ENCODE measurements at places on chromosomes 1 and 21. TPM values are rescaled to one million over a fixed set of nuclear protein-coding genes. Genes with fewer than 3 reads are reported as not detected.

DNA sequence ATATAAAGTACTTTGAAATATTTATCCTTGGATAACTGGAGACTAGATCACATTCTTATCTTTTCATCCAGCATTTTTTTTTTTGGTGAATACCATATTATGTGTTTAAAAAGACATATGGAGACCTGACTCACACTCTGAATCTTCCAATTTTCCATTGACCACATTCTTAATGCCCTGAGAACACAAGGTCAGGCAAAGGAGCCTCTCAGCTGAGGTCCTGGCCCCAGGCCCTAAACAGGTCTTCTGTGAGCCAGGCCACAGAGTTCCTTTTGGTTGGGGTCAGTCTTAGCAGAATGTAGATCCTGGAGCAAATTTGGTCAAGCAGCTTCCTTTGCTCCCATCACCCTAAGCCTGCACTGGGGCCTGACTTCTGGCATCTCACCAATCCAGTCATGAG, 390.1 kb upstream of the ST6GALNAC5 start:
- no peaks in the 10 kb centered on the region for H3K4me1 ChIP-seq

DNA sequence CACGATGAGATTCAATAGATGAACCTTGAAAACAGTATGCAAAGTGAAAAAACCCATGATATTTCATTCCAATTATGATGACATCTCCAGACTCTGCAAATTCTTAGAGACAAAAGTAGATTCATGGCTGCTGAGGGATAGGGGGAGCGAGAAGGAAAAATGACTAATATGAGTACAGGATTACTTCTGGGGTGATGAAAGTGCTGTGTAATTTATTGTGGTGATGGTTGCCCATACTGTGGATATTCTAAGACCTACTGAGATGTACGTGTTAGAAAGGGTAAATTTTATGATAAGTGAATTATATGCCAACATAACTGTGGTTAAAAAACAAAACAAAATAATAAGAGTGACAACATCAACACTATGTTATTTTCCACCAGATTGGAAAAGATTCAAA, 18.9 kb upstream of the RGS7 start:
- H3K4me1 ChIP-seq: no peaks in the 10 kb centered on the region
- no peaks in the 10 kb centered on the region for H3K27me3 ChIP-seq
- H3K36me3 ChIP-seq: no peaks in the 10 kb centered on the region
- no peak overlapping the region for H3K4me3 ChIP-seq
- no peak for DNase-seq

DNA sequence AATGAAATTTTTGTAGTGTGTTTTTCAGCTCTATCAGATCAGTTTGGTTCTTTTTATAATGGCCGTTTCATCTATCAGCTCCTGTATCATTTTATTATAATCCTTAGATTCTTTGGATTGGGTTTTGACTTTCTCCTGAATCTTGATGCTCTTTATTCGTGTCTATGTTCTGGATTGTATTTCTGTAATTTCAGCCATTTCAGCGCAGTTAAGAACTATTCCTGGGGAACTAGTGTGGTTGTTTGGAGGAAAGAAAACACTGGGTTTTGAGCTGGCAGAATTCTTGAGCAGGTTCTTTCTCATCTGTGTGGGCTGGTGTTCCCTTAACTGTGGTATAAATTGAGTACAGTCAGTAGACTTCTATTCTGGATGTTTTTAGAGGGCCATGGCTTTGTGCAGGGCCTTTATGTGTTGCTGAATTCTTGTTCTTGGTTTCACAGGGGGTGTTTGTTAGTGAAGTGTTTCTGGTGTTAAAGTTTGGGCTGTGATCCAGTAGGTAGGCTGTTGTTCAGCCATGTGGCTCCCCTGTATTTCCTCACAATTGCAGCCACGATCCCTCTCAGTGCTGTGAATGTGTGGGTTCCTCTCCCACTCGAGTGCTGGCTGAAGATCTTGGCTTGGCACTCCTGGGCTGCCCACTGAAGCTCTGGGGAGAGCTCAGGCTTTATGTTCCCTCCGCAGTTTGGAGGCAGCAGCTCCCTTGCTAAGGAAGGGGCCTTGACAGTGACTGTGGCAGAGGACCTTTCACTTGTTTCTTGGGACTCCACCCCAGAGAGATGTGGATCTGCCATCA, 56.0 kb upstream of the CCDC190 start:
- H3K27ac ChIP-seq: no peak overlapping the region
- H3K4me3 ChIP-seq: no peak overlapping the region
- DNase-seq: no peak
- H3K4me1 ChIP-seq: no peaks in the 10 kb centered on the region

GRCh38 chr1:210022044-210022443, 84.0 kb downstream of the SYT14 start:
- H3K4me3 ChIP-seq: no peak overlapping the region
- no peaks in the 10 kb centered on the region for H3K27me3 ChIP-seq
- H3K27ac ChIP-seq: no peak overlapping the region
- no peak for DNase-seq
- no peaks in the 10 kb centered on the region for H3K36me3 ChIP-seq
- no peaks in the 10 kb centered on the region for H3K4me1 ChIP-seq

DNA sequence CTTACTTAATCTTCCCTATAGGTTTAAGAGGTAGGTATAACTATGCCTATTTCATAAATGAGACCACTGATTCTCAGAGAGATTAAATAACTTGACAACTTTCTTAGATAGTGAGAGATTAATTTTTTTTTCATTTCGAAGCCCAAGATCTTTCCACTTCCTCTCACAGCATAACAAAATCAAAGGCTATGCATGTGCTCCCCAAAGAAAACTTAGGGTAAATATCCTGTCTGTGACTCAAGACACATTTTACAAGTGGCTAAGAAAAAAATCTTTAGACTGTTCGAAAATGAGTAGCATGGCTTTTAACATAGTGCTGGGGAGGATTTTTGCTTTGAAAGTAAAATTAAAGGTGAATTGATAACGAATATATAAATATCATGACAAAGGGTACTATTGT, 8.2 kb upstream of the C1orf141 start:
- DNase-seq: no peak
- no peaks in the 10 kb centered on the region for H3K36me3 ChIP-seq
- H3K4me1 ChIP-seq: peaks cover 22% of the 10 kb centered on the region
- peak overlapping the region; percentile 57 for H3K27ac ChIP-seq
- H3K27me3 ChIP-seq: peaks cover 3% of the 10 kb centered on the region
- H3K4me3 ChIP-seq: peak overlapping the region; percentile 13

- H3K4me3 ChIP-seq: no peak overlapping the region
- H3K4me1 ChIP-seq: peaks cover 3% of the 10 kb centered on the region
- peaks cover 24% of the 10 kb centered on the region for H3K36me3 ChIP-seq
- H3K27ac ChIP-seq: no peak overlapping the region
- peaks cover 5% of the 10 kb centered on the region for H3K27me3 ChIP-seq
These were observed 99.1 kb downstream of the NIBAN1 start for GRCh38 chr1:184875218-184875617.

DNA sequence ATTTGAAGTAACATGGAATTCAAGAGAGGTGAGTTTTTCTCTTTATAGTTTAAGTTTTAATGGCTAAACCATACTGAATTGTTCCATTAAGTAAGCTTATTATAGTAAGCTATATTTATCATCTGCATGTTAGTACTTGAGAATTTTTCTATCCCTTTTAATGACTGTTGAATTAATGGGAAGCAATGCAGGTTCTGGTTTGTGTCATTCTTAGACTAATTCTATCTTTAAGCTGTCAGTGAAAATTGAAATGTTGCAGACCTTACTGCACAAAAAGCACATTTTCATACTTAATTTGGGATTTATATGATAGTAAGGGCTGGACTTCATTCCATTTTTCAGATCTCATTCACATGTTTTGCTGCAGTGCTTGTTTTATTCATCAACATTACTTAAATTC, 25.9 kb downstream of the SRSF11 start:
- H3K27me3 ChIP-seq: no peaks in the 10 kb centered on the region
- peaks cover 79% of the 10 kb centered on the region for H3K36me3 ChIP-seq
- no peak for DNase-seq
- peaks cover 28% of the 10 kb centered on the region for H3K4me1 ChIP-seq
- H3K4me3 ChIP-seq: no peak overlapping the region
- peak overlapping the region; percentile 51 for H3K27ac ChIP-seq

DNA sequence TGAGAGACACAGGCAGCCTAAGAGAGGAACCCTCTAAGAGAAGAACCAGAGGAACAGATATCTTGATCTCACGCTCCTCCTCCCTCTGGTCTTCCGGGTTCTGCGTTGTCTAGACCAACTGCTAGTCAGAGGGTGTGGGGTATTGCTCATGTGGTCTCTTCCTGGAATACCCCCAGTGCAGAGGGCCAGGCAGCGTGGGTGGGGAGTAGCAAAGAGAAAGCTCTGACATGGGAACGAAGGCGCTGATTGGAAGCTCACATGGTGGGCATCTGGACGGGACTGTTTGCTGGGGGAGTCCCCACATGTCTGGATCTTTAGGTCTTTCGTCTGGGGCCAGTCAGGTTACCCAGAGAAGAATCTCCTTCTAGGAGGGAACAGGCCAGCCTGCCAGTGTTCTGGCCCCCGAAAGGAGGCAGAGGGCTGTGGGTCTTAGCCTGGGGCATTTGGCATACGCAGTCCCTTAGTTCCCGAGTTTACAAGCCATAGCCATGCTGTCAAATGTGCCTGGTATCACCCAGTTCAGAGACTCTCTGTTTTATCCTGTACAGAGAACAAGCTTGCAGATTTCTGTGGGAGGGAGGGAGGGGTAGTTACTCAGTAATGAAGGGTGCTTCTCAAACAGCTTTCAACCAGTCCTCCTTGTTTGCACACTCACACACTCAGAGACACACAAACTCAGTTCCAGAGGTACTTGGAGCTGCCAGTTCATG, 18.3 kb upstream of the IL6R start:
- H3K27me3 ChIP-seq: no peaks in the 10 kb centered on the region
- peak overlapping the region; percentile 78 for H3K4me3 ChIP-seq
- no peaks in the 10 kb centered on the region for H3K36me3 ChIP-seq
- DNase-seq: peak; percentile 86

- DNase-seq: no peak
- H3K27ac ChIP-seq: no peak overlapping the region
These were observed 119.8 kb downstream of the CYYR1 start for GRCh38 chr21:26453267-26453666.

DNA sequence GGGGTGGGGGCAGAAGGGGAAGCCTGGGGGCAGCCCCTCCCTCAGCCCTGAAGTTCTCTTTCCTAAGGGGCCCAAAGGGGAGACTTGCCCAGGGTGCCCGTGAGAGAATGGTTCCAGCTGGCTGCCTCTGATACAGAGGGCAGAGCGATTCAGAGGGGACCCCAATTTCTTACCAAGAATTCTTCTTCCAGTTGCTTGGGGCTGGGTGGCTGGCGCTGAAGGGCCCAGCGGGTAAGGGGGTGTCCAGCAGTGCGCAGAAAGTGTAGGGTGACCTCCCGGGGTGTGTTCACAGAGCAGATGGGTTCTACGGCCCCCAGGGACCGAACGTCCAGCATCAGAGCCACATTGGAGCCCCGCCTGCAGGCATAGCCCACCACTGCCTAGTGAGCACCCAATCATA, 2.5 kb downstream of the PTPN7 start:
- peaks cover 71% of the 10 kb centered on the region for H3K36me3 ChIP-seq
- H3K27ac ChIP-seq: peak overlapping the region; percentile 76
- peak overlapping the region; percentile 99 for H3K4me3 ChIP-seq
- DNase-seq: no peak
- H3K4me1 ChIP-seq: peaks cover 66% of the 10 kb centered on the region
- no peaks in the 10 kb centered on the region for H3K27me3 ChIP-seq

DNA sequence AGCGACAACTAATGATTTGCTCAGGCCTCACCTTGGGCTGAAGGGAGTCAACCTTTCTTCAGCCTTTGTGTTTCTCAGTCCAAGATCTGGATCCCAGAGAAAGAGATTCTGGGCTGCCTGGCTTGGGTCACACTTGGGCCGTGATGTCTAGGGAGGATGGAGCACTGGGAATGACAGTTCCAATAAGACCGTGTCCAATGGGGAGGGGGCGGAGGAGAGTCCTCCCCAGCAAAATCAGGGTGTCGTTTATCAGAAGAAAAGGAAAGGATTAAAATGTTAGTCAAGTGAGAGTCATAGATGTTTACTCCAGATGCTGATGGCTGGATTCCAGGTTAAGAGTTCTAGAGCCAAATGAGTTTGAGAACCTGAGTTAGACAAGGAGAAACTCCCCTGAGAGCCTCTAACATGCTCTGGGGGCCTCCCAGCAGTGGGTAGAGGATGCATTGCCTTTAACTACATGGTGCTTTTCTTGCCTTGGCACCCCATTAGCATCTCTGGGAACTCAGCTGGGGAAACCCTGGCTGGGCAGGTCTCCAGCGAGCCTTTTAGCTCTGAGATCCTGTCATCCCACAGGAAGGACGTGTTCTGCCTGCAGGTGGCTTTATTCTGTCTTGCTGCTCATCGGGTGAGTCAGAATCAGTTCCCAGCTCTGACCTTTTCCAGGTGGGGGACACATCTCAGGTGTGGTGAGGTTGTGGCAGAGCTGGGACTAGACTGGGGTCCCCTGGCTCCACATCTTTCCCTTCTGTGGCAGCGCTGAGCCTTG, 22.2 kb downstream of the NIPAL3 start:
- peaks cover 8% of the 10 kb centered on the region for H3K4me1 ChIP-seq
- no peak overlapping the region for H3K27ac ChIP-seq
- DNase-seq: no peak
- peaks cover 34% of the 10 kb centered on the region for H3K36me3 ChIP-seq
- no peaks in the 10 kb centered on the region for H3K27me3 ChIP-seq

DNA sequence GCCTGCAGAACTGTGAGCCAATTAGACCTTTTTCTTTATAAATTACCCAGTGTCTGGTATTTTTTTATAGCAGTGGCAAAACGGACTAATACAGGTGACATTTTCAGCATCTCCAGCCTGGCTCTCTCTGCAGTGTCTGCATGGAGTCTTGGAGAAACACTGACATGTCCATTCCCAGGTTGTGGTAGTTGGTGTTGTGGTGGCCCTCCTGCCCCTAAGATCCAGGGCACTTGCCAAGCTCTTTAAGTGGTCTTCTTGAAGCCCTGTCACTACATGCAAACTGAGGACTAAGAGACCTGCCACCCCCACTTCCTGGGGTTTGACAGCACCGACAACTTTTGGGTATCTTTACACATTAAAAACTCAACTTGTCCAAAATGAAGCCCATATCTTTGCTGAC, 419.4 kb downstream of the NPHP4 start:
- no peak overlapping the region for H3K4me3 ChIP-seq
- no peak for DNase-seq
- no peaks in the 10 kb centered on the region for H3K27me3 ChIP-seq
- H3K36me3 ChIP-seq: no peaks in the 10 kb centered on the region
- no peak overlapping the region for H3K27ac ChIP-seq

DNA sequence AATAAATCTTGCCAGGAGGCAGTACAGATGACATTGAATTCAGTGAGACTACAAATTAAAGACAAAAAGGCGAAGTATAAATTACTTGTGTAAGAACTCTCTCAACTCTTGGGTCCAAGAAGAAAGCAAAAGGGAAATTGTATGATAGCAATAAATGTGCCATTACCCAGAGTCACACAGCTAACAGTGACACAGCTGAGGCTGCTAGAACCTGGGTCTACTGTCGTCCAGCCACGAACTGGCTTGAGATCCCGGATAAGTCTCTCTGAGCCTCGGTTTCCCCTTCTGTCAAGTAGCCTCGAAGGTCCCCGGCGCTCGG, 362 bp upstream of the ROR1 start:
- peaks cover 66% of the 10 kb centered on the region for H3K27me3 ChIP-seq
- H3K27ac ChIP-seq: no peak overlapping the region
- DNase-seq: no peak
- H3K4me1 ChIP-seq: peaks cover 12% of the 10 kb centered on the region
- peak overlapping the region; percentile 88 for H3K4me3 ChIP-seq
- H3K36me3 ChIP-seq: no peaks in the 10 kb centered on the region

GRCh38 chr1:235913311-235913710, 46.6 kb upstream of the LYST start:
- H3K27me3 ChIP-seq: no peaks in the 10 kb centered on the region
- no peak for DNase-seq
- H3K4me1 ChIP-seq: peaks cover 35% of the 10 kb centered on the region
- peak overlapping the region; percentile 26 for H3K27ac ChIP-seq

Gene IFI6
- total RNA-seq: 55.5 TPM

Gene HCN3
- 3.2 TPM for total RNA-seq

Gene GJA5
- total RNA-seq: not detected

Gene GNPAT
- total RNA-seq: 45.6 TPM

Gene FCMR
- 23.2 TPM for total RNA-seq

Gene DHX9
- 355 TPM for total RNA-seq

Gene SLC2A5
- not detected for total RNA-seq
